Hematopoietic multipotent progenitor cell treated with erythropoietin and hydrocortisone succinate and interleukin-3 and kit ligand, for 6 days (in vitro differentiated cells): ENCODE measurements at places on chromosomes 6 and 20.

GRCh38 chr6:112330879-112331265 is 16.3 kb upstream of the RFPL4B start:
- DNase-seq: no peak

DNA sequence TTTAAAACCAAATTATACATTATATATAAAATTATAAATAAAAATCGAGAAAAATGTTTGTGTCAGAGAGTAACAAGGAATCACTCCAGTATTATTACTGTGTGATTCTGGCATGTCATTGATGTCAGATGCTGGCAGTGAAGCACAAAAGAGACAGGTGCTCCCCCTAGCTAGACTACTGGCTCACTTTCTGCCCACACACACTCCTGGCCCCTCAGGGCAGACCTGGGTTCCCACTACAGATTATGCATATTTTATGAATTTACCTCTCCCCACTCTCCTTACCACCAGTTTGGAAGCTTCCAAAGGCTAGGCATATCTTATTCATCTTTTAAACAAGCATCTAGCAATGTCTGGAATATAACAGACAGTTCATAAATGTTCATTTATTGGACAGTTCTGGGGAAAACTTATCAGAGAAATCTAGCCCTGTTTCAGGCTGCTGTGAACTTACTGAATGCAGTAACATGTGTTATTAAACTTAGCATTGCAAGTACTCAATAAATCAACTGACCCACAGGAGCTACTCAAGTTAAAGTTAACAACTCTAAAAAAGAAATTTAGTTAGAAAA is 12.8 kb downstream of the SNX3 start:
- no peak for DNase-seq

DNA sequence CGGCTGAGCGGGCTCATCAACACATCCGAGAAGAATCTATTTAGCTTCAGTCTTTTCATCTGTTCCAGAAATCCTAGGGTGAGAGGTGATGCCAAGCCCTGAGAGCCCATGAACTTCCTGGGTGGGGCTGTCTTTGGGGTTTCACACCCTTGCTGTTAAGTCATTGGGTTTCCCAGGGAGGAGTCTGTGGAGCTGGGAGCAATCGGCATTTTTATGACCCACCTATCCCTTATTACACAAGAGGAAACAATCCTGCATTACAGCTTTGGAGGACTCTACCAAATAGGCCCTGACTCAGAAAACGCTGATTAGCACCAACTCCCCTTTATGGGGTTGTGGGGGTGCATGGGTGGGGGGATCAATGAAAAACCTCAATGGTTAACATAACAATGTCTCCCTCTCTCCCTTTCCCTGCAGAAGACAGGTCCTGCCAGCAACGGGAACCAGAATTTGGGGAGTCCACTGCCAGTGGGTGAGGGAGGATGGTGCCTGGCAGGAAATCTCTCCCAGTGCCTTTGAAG is 46.3 kb downstream of the EZR start:
- DNase-seq: no peak

GRCh38 chr20:227439-228105 is 514 bp downstream of the DEFB129 start:
- peak; percentile 44 for DNase-seq

DNA sequence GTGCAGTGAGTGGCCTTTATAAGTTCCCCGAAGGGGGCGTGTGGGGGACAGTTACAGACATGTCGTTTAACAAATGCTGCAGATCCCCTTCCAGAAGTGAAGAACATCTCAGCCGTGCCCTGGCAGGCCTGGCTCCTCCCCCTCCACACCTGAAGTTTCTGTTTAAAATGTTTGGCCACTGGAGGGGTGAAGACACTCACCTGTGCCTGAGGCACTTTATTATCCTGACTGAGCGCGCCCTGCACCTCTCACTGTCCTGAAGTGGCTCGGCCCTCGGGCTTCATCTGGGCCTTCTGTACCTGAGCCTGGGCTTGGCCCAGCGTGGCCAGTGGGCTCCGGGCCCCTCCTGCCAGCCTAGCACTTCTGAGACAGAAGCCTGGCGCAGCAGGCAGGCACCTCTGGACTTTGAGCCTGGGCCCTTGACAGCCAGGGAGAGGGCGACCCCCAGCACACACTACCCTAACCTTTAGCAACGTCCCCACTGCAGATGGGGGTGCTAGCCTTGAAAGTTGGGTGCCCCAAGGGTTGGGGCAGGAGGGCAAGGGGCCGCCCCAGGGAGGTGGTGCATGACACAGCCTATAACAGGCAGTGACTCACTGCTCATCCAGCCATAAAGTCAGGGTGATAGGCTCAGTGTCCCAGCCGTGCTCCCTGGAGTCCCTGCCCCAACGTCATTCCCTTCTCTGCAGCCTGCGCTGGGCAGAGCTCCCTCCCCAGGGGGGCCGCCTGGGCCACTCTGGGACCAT is 13.6 kb upstream of the GATA5 start:
- DNase-seq: peak; percentile 75

GRCh38 chr20:23343590-23343989 is 7.0 kb upstream of the NXT1 start:
- DNase-seq: no peak

DNA sequence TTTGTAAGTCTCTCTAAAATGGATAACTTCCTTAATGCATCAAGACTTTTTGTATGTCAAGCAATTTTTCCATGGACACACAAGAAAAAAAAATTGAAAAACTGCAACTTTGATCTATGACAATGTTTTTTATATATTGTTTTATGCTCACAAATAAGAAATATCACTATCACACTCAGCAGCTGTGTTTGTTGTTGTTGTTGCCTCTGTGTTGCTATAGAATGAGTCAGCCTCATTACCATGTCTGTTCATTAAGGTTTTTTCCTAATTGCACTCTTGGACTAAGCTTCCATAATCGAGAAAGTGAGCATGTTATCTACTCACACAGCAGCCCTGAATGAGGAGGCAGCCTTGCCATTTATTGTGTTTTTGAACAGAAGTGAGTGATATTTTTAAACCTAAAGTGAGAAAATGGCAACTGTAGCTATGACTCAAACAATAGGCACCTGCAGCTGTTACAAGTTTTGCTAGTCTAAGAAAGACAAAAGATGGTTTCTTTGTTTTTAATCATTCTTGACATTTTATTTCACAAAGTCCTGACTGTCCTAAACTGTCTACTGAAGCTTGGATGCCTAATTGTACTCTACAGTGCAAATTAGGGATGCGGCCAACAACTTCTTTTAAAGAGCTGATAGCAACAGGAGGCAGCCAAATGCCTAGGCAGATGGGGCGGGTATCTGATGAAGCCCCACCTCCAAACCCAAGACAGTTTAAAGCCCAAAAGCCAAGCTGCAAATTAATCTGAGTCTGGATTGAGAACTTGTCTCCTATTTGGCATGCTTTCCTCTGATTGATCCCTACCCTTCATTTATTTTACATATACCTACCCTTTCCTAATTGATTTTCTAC is 77.9 kb upstream of the DOK5 start:
- DNase-seq: no peak

DNA sequence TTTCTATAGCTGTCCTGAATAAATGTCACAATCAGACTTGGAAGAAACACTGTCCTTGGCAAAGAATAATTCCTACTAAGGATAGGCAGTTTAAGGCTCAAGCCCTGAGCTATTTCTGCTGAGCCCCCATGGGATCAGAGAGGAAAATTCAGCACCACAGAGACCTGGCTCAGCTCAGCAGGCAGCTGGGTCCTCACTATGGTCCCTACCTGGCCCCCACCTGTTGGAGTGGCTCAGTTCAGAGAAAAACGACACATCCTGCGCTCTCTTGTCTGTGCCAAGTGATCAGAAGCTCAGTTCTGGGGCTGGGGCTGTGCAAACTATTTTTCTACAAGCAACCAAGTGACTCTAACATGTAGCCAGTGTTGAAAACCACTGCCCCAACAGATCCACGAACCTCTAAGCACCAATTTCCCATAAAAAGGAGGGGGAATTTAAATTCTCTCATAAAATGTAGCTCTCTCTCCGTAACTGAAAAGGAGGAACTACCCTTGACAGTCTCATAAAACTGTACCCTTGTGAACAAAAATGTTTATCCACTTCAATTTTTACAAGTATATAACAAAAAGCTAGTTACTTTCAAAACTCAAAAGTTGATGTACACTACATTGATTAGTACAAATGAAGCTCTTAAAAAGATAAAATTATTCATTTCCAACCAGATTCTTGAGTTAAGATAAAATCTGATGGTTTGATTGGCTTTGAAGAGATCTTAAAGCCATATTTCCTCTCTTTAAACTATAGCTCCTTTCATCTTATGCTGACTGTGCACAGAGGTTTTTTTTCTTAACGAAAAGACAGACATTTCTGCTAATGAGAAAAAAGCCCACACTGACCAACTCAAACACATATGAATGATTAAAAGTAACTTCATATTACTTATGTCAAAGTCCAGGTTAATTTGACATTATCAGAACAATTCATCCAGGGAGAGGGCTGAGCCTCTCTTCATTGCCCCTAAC is 52.0 kb downstream of the KIF13A start:
- DNase-seq: no peak

DNA sequence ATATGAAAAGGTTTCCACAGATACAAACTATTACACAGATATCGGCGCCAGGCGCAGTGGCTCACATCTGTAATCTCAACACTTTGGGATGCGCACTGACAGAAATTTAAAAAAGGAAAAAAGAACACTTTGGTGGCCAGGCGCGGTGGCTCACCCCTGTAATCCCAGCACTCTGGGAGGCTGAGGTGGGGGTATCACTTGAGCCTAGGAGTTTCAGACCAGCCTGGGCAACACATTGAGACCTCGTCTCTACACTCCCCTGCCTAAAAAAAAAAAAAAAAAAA is 41.6 kb downstream of the NUDT3 start:
- DNase-seq: no peak

DNA sequence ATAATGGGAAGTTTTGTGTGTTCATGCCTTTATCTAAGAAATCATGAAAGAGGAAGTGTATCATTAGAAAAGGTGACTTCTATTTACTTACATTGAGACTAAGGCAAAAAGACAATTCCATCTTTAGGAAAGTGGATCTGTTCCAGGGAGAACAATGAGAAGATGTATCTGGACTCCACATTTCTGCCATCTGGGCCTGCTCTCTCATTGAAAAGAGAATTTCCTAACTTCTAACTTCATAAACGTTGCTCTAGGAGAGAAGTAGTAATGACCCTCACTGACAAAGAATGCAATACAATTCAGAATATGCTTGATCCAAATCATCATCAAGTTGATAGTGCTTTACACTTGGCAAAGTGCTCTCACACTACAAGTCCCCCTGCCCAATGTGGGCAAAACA is 294.2 kb downstream of the OGFRL1 start:
- no peak for DNase-seq

- no peak for DNase-seq
These were observed 30.9 kb upstream of the ENPP5 start for GRCh38 chr6:46201702-46202101.

DNA sequence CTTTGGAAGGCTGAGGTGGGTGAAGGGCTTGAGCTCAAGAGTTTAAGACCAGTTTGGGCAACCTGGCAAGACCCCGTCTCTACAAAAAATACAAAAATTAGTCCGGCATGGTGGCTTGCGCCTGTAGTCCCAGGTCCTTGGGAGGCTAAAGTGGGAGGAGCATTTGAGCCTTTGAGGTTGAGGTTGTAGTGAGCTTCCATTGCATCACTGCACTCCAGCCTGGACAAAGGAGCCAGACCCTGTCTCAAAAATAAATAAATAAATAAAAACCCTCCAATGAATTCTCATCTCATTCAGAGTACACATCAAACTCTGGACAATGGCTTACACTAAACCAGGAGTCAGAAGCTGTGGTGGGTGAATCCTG is 31.8 kb downstream of the B4GALT5 start:
- no peak for DNase-seq

- peak; percentile 75 for DNase-seq
These were observed 119.1 kb upstream of the MAP7 start for GRCh38 chr6:136669299-136669699.

DNA sequence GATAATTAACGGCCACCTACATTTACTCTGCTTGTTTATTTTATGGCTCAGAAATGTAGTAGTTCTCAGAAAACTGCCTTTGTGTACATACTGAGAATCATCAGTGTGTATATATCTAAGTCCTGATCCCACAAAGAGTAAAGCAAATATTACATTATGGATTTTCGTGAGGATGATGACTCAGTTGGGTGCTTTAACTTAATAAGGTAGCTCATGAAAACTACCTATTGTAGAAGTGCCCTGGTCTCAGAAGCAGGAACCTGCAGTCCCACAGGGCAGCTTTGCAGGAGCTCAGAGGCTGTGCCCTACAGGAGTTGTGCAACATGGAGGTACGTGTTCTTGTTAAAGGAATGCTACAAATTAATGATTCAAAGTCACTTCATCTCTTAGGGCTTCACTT is 108.2 kb downstream of the PLG start:
- no peak for DNase-seq
